ENCODE measurements at places on chromosomes 2 and 18.

- no peak for DNase-seq
These were observed 491.1 kb upstream of the RAB6C start for GRCh38 chr2:129488376-129488775.

DNA sequence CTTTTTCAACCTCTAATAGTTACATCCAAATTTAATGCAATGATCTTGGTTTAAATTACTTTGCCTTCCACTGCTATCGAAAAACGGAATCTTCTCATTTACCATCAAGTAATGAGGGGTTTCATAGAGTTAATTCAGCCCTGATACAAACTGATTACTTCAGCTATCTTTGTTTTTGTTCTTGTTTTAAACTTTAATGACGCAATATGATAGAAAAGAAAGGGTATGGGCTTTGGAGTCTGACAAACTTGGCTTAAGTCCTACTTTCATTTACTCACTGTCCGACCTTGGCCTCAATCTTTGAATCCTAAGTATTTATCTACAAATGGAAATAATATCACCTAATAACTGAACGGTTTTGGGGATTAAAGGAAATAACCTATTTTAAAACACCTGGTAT, 16.1 kb downstream of the ADAM17 start:
- DNase-seq = no peak

- DNase-seq = no peak
These were observed 161.7 kb downstream of the CNTNAP5 start for GRCh38 chr2:124186801-124187200.

DNA sequence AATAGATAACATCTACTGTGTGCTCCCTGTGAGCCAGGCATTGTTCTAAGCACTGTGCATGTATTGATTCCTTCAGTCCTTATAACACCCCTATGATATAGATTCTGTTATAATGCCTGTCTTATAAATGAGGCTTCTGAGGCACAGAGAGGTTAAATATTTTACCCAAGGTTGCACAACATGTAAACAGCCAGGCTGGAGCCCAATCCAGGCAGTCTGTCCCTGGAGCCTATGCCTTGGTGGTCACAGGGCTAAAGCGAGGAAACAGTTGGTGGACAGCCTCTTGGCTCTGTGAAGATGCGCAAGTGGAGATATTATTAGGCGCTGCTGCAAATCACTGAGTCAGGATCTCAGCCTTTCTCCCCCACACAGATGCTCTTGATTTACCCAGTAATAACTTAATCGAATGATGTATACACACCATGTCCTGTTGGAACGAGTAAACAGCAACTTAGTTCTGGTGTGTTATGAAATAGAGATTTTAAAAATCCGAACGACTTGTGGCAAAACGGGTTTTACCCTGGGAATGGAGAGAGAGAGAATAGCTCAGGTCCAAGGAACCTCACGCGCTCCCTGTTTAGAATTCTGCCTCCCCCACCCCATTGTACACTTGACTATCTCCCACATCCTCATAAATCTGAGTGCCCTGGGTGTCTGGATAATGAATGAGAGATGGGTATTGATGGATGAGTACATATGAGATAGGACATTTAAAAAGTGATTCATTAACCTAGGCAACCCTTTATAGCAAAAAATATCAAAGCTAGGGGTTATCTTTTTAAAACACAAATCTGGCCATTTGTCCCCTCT, 231.9 kb downstream of the BCL2 start:
- no peak for DNase-seq

GRCh38 chr2:73922681-73923080, 4.0 kb upstream of the DGUOK start:
- DNase-seq = no peak

DNA sequence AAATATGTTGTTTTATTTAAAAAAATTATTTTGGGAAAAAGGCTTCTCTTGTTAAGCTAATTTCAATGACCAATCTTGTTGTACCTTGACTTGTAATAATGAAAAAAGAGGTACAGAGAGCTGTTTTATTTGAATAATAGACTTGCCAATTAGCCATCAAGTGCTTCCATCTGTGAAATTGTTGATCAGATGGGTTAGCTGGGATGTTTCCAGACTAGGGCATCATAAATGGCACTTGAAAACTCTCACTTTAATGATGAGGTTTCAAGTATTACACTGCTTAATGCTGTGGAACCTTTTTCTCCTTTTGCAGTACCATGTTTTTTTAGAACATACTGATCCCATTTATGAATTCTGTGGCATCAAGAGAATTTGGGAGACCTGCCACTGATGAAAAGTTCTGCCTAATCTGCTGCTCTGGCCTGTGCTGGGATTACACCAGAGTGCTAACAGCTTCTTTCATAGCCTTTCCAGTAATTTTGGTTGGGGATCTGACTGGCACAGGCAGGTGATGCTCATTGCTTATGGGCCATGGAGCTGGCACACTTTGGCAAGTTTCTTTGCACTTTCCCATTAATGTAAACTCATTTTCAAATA, 24.2 kb downstream of the PSMD14 start:
- no peak for DNase-seq

DNA sequence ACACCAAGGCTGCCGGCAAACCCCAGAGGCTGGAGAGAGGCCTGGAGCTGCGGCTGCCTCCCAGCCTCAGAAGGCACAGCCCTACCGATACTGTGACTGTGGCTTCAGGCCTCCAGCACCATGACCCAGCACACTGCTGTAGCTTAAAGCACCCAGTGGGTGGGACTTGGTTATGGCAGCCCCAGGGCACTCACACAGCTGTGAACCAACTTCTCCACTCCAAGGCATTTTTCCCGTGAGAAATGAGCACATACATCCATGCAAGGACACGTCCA, 199.5 kb downstream of the NDUFA10 start:
- no peak for DNase-seq

GRCh38 chr18:9211955-9212354, 75.4 kb downstream of the ANKRD12 start:
- no peak for DNase-seq

- no peak for DNase-seq
These were observed 3.9 kb upstream of the ETAA1 start for GRCh38 chr2:67393237-67393636.

DNA sequence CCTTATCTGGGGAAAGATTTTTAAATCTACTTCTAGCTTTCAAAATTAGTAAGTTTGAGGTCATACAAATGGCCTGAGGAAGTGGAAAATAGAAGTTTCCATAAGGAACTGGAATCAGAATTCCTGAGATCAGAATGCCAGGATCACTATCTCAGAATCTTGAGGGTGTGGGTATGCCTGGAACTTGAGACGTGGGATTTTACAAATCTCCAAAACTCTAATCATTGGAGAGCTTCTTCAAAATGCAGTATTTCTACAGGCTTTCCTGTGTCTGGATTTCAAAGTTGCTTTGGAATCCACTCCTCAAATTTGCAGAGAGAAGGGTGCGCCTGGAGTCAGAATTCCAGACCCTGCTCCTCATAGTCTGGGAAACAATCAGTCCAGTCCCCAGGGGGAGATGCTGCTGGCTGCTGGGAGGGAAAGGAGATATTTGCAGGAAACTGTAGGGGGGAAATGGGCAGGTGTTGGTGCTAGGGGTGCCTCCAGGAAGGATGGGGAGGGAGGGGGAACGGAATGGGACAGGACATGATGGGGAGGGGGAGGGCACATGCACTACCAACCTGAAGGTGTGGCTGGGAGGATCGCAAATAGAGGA, 31.0 kb upstream of the CATIP start:
- no peak for DNase-seq

GRCh38 chr2:31031132-31031706, 107.0 kb downstream of the GALNT14 start:
- no peak for DNase-seq

DNA sequence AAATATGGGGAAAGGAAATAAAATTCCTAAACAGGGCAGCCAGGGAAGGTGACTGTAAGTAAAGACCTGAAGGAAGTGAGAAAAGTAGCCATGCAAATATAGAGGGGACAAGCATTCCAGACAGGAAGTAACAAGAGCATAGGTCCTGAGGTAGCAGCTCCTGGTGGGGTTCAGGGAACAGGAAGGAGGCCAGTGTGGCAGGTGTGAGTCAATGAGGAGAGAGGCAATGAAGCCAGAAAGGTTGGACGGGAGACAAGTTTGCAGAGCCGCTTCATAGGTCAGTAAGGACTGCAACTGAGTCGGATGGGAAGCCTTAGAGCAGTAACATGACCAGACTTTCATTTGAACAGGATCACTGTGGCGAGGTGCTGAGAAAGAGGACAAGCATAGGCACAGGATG, 150.9 kb downstream of the METTL4 start:
- DNase-seq = no peak

GRCh38 chr2:171822525-171823322, 71.3 kb downstream of the SLC25A12 start:
- no peak for DNase-seq

- no peak for DNase-seq
These were observed 1391.1 kb downstream of the SUCLG1 start for GRCh38 chr2:83067947-83068346.

DNA sequence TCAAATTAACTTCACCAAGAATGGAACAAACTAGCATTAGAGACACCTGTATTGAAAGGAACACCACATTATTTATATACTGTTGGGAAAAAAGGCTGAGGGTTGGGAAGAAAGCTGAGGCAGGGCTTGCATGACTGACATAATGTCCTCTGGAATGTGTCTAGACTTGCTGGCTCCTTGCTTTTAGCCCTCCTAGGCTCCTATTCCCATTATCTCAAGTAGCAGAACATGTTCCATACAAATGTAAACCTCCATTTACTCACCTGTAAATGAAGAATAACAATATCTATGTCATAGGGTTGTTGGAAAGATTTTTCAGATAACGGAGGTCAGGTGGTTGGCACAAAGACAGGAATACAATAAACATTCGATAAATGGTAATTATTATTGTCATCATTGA, 976 bp upstream of the ACADL start:
- no peak for DNase-seq

DNA sequence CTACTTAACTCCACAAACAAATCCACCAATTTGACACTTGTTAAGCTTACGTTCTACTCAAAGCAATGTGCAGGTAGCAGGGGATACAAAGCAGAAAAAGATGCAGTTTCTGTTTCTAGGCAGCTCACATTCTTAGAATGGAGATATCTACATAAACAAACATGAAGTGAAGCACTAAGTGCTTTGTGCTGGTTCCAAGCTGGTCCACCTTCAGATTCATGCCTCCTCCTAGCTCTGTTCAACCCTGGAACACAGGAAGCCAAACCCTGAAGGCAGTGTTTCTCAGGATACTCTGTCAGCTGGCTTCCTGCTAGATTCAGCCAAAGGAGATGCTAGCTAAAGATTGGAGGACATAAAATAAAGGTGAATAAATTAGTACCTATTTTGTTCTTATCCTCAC, 55.3 kb upstream of the NOL4 start:
- no peak for DNase-seq

- DNase-seq = no peak
These were observed 221.0 kb upstream of the EPAS1 start for GRCh38 chr2:46076251-46076650.

GRCh38 chr2:25076749-25077148, 34.9 kb downstream of the EFR3B start:
- no peak for DNase-seq

DNA sequence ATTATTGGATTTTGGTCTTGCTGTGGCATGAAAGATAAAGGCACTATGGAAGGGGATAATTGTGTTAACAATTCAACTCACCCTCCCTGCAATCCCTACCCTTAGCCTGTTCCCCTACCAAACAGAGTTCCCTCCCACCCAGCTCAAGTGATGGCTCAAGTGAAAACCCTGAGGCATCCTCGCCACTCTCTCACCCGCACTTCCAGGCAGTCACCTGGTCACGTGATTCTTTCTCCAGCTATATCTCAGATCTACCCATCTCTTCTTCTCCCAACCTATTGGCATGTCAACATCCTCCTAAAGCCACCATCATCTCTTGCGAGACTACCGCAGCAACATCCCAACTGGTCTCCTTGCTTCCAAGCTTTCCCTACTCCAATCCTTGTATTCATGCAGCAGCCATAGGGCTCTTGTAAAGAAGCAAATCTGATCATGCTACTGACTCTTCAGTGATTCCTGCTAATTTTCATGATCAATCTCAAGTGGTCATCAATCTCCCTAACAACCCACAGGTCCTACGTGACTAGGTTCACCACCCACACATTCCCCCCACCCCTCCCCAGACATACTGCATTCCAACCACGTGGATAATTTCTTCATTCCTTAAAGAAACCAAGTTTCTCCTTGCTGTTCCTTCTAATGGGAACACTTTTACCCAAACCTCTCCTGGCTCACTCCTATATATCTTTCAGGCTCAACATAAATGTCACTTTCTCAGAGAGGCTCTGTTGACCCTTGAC, 66.7 kb downstream of the MBD2 start:
- DNase-seq = no peak

GRCh38 chr2:197349699-197350098, 39.1 kb upstream of the ANKRD44 start:
- DNase-seq = no peak

- no peak for DNase-seq
These were observed 107.1 kb downstream of the TFCP2L1 start for GRCh38 chr2:121177896-121178295.

DNA sequence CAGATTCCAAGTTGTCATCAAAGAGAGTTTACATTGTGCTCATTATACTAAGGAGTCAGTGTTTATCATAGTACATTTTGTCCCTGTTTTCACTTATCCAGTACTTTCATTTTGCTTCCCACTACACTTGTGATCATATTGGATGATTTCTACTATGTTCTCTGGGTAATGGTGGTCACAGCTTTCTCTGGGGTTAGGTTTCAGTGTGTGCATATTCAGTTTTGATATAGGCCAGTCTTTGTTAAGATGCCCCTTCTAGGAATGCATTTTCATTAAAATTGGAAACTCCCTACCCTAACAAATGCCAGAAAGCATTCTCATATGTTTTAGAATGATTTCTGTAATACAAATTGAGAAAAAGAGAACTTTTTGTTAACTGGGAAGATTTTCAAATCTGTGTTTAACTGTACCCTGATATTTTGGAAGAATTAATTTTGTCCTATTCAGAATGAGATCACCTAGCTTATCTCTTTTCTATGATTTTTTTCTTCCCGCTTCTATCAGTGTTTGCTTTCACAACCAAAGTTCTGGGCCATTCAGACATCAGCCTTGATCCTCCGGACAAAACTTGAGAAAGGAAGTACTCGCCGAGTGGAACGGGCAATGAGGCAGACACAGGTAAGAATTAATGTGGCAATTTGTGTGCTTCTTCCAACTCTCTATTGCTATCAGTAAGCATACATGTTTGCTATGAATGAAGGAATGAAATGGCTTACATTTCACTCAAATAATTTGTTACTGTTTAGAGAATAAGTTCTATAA, 74.6 kb downstream of the TTC27 start:
- DNase-seq = no peak

DNA sequence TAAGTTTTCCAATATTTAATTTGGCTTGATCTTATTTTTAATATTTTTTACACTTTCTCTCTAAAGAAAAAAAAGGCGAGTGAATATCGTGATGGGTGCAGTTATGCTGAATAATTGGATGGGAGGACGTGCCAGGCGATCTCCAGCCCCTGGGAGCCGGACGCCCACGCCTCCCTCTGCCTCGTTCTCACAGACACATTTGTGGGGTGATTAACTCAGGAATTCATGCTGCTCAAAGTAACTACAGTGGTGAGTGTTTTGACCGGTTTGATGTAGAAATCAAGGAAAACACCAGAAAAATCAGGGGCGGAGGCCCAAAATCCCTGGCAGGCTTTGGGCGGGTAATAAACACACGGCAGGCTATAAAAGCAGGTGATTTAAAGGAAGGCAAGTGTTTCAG, 736.8 kb upstream of the SALL3 start:
- no peak for DNase-seq

- no peak for DNase-seq
These were observed 22.0 kb downstream of the DOCK10 start for GRCh38 chr2:225020168-225020849.

GRCh38 chr2:30756051-30756719, 51.1 kb downstream of the CAPN13 start:
- DNase-seq = no peak

Data from activated CD4-positive, alpha-beta T cell treated with anti-CD3 and anti-CD28 coated beads for 48 hours (primary cell).